Activated CD4-positive, alpha-beta memory T cell treated with anti-CD3 and anti-CD28 coated beads, Interleukin-2, amount 10 ng/mL, durations not matched to agents 7 days and 5 days (primary cell): ENCODE measurements at places on chromosomes 12 and 14. TPM values are rescaled to one million over a fixed set of nuclear protein-coding genes. Genes with fewer than 3 reads are reported as not detected.

Gene RNASE3
- total RNA-seq: not detected

Gene ARHGAP9
- 171 TPM for total RNA-seq

Gene ADAM20
- total RNA-seq: 0.13 TPM

Gene CD69
- total RNA-seq: 196 TPM

Gene CCDC175
- not detected for total RNA-seq

Gene SLC17A8
- not detected for total RNA-seq

Gene FAM186B
- total RNA-seq: not detected

Gene P2RX2
- total RNA-seq: not detected

Gene GPR162
- total RNA-seq: not detected

Gene SLC2A3
- total RNA-seq: 659 TPM

Gene MYH6
- total RNA-seq: 0.10 TPM

Gene TNS2
- total RNA-seq: 0.78 TPM

Gene EML1
- total RNA-seq: not detected

Gene KCNC2
- not detected for total RNA-seq

Gene SMIM41
- total RNA-seq: not detected

Gene CTSG
- 1.1 TPM for total RNA-seq

Gene NRIP2
- total RNA-seq: not detected
